Stimulated activated CD8-positive, alpha-beta memory T cell treated with anti-CD3 and anti-CD28 coated beads, Interleukin-4, amount 100 ng/mL, for 1 hour (primary cell): ENCODE measurements at places on chromosomes 7 and 10.

DNA sequence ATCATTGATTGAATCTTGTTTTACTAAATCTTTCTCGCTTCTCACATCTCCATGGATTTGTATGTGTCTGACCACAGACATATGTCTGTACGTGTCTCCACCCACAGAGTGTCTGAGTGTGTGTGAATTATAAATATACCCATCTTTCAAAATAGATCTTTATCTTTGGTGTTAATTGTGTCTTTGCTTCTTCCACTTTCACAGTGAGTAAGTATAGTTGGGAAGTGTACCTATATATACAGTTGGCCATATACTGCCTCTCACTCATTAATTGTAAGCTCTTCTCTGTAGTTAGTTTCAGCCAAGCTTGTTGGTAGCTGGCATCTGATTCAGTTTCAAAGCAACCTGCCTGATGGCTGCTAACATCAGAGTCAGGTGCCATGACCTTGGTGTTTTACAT is 18.4 kb downstream of the EEPD1 start:
- no peak for DNase-seq

DNA sequence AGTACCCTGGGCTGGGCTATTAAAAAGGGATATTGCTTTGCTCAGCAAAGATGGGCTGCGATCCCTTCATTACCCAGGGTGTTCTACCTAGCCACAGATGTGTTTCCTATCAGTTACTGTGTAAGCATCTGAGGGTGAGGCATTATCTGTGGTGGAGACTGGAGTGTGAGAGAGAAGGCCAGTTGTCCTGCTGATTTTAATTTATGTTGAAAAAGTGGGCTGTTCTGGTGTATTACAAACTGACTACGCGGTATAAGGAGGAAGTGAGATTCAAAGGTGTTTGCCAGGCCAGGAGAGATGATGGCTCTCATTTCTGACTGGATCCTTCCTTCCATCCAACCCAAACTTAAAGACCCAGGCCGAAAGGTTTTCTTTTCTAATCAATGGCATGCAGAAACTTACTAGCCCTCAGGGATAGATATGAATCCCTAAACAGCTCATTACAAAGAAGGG is 7.6 kb downstream of the TCF7L2 start:
- DNase-seq, result no peak

- DNase-seq, result no peak
These were observed 57.2 kb upstream of the SMNDC1 start for GRCh38 chr10:110361800-110362456.

GRCh38 chr7:140070546-140070945 is 7.8 kb upstream of the PARP12 start:
- DNase-seq, result no peak

DNA sequence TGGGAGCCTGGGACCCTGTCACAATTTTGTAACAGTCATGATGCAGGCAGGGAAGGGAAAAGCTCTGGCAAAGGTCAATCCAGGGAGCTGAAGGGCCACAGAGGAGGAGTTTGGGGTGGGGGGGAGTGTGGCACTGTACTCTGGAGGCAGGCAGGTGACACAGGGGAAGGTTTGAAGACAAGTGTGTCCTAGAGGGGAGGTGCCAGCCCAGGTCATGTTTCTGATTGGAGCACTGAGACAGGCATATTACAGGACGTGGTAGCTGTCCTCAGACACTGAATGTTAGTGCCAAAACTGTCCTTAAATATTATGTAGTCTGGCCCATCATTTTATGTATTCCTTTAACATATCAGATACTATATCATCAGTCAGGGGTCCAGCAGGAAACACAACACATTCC is 75.6 kb upstream of the LRRC4 start:
- DNase-seq, result no peak
